ENCODE measurements at places on chromosomes 3 and 15. TPM values are rescaled to one million over a fixed set of nuclear protein-coding genes. Genes with fewer than 3 reads are reported as not detected.

GRCh38 chr3:173630849-173631248 lies 233.3 kb downstream of the NLGN1 start:
- H3K27ac ChIP-seq, result no peak overlapping the region
- H3K4me1 ChIP-seq, result no peaks in the 10 kb centered on the region
- no peaks in the 10 kb centered on the region for H3K36me3 ChIP-seq
- H3K4me3 ChIP-seq, result no peak overlapping the region
- DNase-seq, result no peak

- no peak for DNase-seq
- H3K27ac ChIP-seq, result no peak overlapping the region
- no peak overlapping the region for H3K4me3 ChIP-seq
- H3K27me3 ChIP-seq, result peaks cover 5% of the 10 kb centered on the region
Observed at GRCh38 chr15:29135309-29135657, 134.3 kb downstream of the NSMCE3 start.

DNA sequence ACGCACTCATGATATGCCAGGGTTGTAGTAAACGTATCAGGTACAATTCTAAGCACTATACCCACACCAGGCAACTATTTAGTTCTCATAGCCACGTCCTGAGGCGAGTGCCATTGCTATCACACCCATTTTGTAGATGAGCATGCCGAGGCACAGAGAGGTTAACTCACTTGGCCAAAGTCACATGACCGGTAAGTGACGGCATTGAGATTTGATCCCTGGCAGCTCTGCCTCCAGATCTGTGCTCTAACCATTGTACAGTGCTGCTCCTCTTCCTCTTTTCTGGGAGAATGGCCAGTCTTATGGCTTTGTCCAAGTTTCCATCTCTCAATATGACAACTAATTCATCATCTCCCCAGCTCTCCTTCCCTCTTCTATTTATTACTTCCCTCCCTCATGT lies 18.9 kb upstream of the ATP2B2 start:
- peaks cover 15% of the 10 kb centered on the region for H3K27me3 ChIP-seq
- H3K27ac ChIP-seq, result no peak overlapping the region
- H3K4me3 ChIP-seq, result no peak overlapping the region
- no peaks in the 10 kb centered on the region for H3K36me3 ChIP-seq
- no peak for DNase-seq

GRCh38 chr15:65767895-65768294 lies 24.2 kb downstream of the DENND4A start:
- no peaks in the 10 kb centered on the region for H3K27me3 ChIP-seq
- DNase-seq, result no peak
- no peaks in the 10 kb centered on the region for H3K36me3 ChIP-seq
- no peak overlapping the region for H3K27ac ChIP-seq

DNA sequence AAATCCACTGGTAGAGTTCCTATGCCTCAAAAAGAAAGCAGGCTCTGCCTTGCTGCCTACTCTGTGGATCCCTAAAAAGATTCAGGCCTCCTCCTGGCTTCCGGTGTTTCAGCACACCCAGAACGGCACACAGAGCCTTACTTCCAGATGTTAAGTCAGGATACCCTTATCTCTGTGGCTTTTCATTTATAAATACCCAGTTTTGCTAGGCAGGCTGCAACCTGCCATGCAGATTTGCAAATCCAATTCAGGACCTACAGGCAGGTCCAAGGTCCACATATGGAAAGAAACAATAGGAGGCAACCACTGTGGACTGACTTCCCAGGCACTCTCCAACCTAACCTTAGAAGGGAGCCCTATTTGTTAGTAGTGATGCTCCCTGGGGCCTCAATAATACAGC lies 30.7 kb downstream of the EFL1 start:
- no peak overlapping the region for H3K27ac ChIP-seq
- H3K4me3 ChIP-seq, result no peak overlapping the region
- no peaks in the 10 kb centered on the region for H3K4me1 ChIP-seq
- peaks cover 18% of the 10 kb centered on the region for H3K36me3 ChIP-seq

DNA sequence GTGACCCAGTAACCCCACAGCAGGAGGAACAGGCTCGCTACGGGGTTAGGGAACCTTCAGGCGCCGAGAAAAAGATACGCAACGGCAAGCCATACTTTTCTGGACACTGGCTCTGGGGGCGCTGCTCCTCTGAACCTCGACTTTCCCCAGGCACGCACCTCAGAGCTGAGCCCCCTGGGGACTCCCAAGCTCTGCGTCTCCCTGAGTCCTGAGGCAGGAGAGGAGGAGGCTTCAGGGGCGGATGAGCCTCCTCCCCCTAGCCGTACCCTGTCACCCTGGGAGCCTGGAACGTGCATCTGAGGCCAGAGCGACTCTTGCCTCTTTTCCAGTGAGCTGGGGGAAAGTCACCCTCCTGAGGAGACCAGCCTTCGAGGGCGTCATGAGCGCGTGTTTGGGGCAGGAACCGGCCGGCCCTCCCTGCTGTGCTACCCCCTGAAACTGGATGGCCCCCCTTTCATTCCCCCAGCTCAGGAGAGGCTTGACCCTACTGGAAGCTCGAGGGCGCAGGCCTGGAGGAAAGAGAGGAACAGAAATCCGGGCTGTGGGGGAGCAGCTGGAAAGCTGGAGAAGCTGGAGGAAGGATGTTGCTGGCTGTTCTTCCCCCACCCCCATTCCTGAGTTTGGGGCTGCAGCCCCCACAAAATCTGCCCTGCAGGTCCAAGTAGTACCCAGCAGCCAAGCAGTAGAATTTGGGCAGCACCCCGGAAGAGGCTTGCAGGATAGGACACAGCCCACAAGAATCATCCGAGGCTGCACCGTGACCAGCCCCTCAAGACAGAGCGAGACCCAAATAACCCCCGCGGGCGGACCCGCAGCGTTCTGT lies 25.1 kb upstream of the POLG start:
- DNase-seq, result no peak
- H3K4me1 ChIP-seq, result peaks cover 37% of the 10 kb centered on the region
- H3K36me3 ChIP-seq, result no peaks in the 10 kb centered on the region

DNA sequence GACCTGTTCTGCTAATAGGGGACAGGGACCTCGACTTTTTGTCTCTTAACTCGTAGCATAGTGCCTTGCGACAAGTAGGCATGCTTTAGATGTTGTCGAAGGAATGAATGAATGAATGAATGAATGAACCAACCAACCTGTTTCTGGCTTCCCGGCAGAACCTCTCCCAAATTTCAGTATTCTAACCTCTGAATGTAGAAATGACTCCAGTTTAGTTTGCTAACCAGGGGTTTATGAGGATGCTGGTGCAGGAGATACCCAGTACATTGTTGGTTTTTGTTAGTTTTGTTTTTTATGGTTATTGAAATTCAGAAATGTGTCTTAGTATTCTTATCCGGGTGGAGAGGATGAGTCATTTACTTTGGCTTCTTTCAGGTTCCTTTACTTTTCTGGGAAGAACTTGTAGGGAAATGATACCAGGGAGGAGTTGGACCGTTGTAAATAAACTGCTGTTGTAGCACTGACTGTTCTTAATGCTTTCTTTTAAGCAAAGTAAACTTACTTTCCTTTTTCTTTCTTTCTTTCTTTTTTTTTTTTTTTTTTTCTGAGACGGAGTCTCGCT lies 29.6 kb upstream of the EHHADH start:
- no peaks in the 10 kb centered on the region for H3K36me3 ChIP-seq
- no peak for DNase-seq
- H3K27me3 ChIP-seq, result peaks cover 10% of the 10 kb centered on the region
- peaks cover 14% of the 10 kb centered on the region for H3K4me1 ChIP-seq

DNA sequence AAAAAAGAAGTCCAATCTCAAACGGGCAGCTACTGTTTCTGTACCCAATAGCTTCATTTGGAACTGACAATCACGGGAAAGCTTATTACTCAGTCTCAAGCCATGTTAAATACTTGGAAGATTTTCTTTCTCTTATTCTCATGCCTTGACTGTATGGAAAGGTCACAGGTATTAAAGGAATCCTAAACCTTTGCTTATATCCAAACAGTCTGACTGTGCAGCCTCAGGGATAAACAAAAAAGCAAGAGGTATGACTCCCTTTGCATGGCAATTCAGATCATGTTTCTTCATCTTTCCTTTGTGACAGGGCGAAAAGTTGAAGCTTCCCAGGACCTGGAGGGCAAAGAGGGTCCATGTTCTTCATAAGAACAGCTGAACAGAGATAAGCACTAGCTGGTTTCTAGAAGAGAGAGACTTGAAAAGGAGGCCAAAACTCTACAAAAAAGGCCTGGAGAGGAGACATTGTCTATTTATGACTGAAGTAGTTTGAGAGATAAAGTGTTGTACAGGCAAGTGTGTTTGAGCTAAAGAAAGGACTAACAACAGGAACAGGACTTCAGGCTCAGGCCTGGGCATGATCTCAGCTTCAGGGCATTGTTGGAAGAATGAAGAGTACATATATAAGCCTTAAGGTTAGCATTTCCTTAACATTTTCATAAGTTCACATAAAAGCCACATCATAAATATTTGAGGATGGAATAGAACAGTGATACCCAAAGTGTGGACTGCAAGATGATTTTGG lies 231.0 kb upstream of the THRB start:
- no peak overlapping the region for H3K27ac ChIP-seq
- no peaks in the 10 kb centered on the region for H3K4me1 ChIP-seq
- H3K36me3 ChIP-seq, result no peaks in the 10 kb centered on the region
- H3K27me3 ChIP-seq, result no peaks in the 10 kb centered on the region
- no peak overlapping the region for H3K4me3 ChIP-seq

GRCh38 chr3:48432411-48433371 lies 2.8 kb upstream of the PLXNB1 start:
- no peaks in the 10 kb centered on the region for H3K27me3 ChIP-seq
- H3K27ac ChIP-seq, result no peak overlapping the region
- no peak overlapping the region for H3K4me3 ChIP-seq
- H3K4me1 ChIP-seq, result peaks cover 38% of the 10 kb centered on the region
- H3K36me3 ChIP-seq, result peaks cover 15% of the 10 kb centered on the region
- DNase-seq, result no peak

DNA sequence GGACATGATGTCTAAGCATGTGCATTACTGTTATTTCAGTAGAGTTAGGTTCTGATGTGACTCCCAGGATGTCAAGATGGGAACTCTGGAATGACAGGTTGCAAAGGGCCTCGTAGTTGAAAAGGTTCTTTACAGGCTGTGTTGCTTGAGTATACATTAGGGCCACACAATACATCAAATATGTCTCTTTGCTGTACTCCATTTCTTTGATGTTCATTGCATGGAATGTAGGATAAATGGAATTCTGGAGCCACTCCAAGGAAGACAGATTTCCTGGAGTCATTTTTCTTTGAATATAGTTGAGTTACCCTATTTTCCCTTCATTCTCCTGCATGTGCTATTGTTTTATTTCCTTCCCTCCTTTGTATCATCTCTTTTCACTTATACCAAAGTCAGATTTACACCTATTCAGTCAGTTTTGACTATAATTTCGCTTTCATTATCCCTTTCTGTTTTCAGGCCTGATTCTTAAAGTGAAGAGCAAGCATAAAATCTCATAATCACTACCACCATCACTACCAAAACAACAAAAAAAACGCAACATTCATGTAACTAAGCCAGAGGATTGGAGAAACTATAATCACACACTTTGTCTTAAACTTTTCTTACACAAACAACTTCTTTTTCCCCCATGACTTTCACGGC lies 61.2 kb upstream of the PTX3 start:
- no peak overlapping the region for H3K4me3 ChIP-seq
- DNase-seq, result no peak
- H3K27me3 ChIP-seq, result no peaks in the 10 kb centered on the region
- H3K36me3 ChIP-seq, result no peaks in the 10 kb centered on the region

- DNase-seq, result no peak
- H3K36me3 ChIP-seq, result peaks cover 21% of the 10 kb centered on the region
- H3K27ac ChIP-seq, result peak overlapping the region; percentile 49
Observed at GRCh38 chr3:36906504-36907149, 38.2 kb downstream of the TRANK1 start.

DNA sequence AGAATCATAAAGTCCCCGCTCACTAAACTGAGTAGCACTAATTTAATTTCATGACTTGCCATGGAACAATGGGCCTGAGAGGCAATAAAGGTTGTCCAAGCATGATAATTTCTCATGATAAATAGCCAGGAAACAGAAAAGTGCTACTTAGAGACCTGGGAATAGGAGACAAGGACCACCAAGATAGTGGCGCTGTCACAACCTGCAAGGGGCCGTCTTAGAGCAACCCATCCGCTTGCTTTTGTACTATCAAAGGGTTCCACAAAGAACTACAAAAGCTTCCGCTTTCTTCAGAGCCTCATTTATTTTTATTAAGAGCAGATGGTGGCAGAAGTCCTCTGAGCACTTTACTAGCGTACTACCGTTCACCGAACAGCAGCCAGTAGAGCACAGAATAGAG lies 421.7 kb upstream of the GRM7 start:
- H3K27me3 ChIP-seq, result no peaks in the 10 kb centered on the region
- H3K36me3 ChIP-seq, result no peaks in the 10 kb centered on the region
- no peaks in the 10 kb centered on the region for H3K4me1 ChIP-seq

DNA sequence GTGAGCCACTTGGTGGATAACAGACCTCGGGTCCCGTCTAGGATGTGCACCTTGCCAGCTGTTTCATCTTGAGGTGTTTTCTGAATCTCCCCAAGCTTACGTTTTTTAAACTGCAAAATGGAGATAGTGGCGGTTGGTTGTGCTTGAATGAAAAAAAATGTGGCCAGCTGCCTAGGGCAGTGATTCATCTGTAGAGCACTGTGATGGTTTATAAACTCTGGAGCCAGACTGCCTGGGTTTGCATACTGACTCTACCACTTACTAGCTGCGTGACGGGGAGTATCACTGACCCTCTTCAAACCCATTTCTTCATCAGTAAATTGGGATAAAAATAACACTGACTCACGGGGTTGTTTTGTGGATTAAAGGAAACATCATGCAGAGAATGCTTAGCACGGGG lies 159.1 kb downstream of the CHL1 start:
- no peak overlapping the region for H3K4me3 ChIP-seq
- no peak for DNase-seq
- H3K27ac ChIP-seq, result no peak overlapping the region
- H3K36me3 ChIP-seq, result no peaks in the 10 kb centered on the region
- no peaks in the 10 kb centered on the region for H3K4me1 ChIP-seq

DNA sequence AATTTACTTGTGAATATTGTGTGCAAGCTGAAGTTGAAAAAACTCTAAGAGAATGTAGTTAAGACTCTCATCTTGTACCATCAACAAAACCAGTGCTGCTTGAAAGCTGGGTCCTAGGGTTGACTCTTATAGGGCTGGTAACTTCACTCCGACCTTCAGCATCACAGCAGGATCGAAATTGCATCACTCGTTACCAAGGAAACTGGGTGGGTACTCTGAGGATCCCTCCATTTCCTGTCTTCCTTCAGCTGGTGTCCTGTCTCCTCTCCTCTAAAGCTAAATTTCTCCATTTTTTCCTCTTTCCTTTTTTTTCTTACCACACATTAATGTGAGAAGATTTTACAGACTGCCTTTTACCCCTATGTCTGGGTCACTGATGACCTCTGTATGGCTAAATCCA lies 3.0 kb upstream of the APH1B start:
- H3K4me1 ChIP-seq, result peaks cover 25% of the 10 kb centered on the region
- no peak overlapping the region for H3K27ac ChIP-seq
- no peak overlapping the region for H3K4me3 ChIP-seq
- DNase-seq, result no peak

- no peaks in the 10 kb centered on the region for H3K36me3 ChIP-seq
- no peak for DNase-seq
- H3K4me1 ChIP-seq, result no peaks in the 10 kb centered on the region
- H3K4me3 ChIP-seq, result no peak overlapping the region
- no peak overlapping the region for H3K27ac ChIP-seq
- H3K27me3 ChIP-seq, result no peaks in the 10 kb centered on the region
Observed at GRCh38 chr3:126107203-126107939, 23.4 kb upstream of the SLC41A3 start.

Gene HTR3E
- total RNA-seq, result not detected

Gene ARHGAP11A
- 5.8 TPM for total RNA-seq

Gene TM4SF4
- total RNA-seq, result not detected

Gene TRH
- not detected for total RNA-seq

Gene SLCO2A1
- total RNA-seq, result not detected

Gene KIF23
- total RNA-seq, result 0.71 TPM

Gene TRIM42
- not detected for total RNA-seq
